Activated gamma-delta T cell (primary cell): ENCODE measurements at places on chromosomes 1 and 21.

- no peak for DNase-seq
These were observed 1.9 kb downstream of the RGS18 start for GRCh38 chr1:192160196-192160595.

DNA sequence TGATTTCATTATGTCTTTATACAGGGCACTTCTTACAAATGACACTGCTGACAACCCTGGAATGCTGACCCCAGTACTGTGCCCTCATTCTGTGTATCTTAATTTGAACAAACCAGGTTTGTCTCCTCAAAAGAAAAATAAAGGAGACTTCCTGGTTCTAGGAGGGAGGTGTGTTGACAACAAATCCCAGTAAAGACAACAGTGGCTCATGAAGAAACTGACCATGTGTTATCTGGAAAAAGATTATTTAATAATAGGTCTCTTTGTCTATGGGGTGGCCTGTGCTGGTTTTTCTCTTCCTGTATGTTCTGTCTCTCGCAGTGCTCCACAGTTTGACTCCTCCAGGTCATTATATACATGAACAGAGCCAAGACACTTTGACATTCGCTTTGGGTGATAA is 454.6 kb downstream of the LMO4 start:
- DNase-seq, result no peak

- no peak for DNase-seq
These were observed 124.6 kb upstream of the KRTAP19-8 start for GRCh38 chr21:31162827-31163226.

DNA sequence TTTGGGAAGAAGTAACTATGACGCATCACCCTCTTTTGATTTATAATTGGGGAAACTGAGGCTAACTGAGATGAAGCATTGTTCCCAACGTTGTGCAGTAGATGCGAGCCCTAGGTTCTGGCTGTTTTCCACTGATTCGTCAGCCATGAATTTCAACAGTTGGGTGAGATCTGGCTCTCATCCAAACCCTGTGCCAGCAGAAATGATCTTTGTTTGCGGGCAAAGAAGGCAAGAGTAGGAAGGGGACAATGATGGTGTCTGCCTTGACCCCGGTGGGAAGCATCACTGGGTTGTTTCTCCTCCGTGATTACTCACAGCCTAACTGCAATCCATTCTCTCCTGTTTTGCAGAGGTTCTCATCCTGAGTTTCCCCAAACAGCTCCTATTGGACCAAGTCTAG is 142.3 kb downstream of the MIS18A start:
- DNase-seq, result no peak

GRCh38 chr1:64546013-64546412 is 76.1 kb downstream of the CACHD1 start:
- DNase-seq, result no peak

GRCh38 chr1:169043823-169044222 is 62.7 kb upstream of the ATP1B1 start:
- no peak for DNase-seq

- no peak for DNase-seq
These were observed 642 bp upstream of the SLC16A1 start for GRCh38 chr1:112956544-112957132.

DNA sequence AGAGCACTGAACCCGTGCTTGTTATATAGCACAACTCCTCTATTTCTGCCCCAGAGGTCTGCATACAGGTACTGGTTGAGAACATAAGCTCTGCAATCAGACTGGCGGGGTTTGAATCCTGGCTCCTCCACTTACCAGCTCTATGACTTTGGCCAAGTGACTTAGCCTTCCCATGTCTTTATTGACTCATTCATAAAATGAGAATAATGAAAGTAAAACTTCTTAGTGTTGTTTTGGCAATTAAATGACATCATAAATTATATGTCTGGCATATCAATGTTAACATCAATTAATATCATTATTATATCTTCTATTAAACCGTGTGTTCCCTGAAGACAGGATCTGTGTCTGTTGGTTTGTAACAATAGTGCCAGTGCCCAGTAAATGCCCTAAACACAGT is 4.3 kb downstream of the INKA2 start:
- no peak for DNase-seq

DNA sequence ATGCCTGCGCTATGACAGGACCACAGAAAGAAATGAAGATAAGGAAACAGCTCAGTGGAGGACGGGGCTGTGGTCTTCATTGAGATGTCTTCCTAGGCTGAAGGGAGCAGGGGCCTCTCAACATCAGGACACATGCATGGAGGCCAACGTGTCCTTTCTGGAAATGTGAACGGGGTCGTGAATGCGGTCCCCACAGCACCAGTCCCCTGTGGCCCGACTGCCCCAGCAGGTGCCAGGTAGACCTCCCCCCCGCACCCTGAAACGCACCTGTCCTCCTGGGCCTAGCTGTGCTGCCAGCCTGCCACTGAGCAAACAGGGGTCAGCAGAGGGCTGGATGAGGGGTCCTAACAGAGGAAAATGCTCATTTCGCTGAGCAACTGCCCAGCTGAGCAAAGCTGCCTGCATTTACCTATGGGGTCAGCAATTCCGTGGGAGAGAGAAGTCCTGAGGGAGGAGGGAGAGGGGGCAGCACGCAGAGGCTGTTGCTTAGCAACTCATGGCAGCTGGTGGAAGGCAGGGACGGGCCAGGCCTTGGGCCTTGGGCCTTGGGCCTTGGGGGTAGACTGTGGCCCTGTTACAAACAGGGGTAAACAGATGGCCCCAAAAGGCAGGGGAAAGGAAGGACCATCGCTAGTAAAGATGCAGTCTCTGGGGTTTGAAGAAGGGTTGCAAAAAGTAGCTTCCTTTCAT is 77.4 kb downstream of the NPHP4 start:
- DNase-seq, result no peak
